ENCODE measurements at places on chromosomes 6 and 20.

DNA sequence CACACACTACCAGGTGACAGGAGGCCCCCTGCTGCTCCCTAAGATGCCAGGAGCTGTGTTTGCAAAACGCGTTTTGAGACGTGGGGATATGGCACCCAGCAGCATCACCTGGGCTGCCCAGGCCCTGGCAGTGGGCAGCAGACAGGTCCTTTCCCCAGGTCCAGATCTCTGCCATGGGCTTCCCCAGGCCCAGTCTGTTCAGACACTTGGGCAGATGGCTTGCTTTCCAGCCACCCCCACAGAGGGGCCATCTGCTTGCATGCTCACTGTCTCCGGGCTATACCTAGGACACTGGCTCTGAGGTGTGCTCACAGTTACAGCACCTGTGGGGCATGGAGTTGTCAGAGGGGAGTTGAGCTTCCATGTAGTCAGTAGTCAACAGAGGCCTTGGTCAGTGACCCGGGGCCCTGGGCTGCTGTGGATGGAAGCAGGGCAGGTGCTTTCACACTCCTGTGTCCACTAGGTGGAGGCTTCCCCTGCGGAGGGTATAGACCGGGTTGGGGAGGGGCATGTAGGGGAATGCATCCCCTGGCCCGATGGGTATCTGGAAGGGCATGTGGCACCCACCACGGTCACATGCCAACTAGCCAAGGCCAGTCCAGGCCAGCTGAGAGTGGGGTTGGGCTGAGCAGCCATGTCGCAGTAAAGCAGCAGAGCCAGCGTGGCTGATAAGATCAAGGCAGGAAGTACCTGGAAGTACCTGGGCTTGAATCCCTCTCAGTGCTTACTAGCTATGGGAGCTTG, 185.4 kb upstream of the SLC24A3 start:
- no peak overlapping the region for H3K4me3 ChIP-seq
- DNase-seq: no peak
- H3K27me3 ChIP-seq: no peaks in the 10 kb centered on the region
- peaks cover 22% of the 10 kb centered on the region for H3K4me1 ChIP-seq

GRCh38 chr6:89239338-89239737, 22.2 kb upstream of the GABRR1 start:
- DNase-seq: no peak
- no peaks in the 10 kb centered on the region for H3K27me3 ChIP-seq
- H3K4me1 ChIP-seq: no peaks in the 10 kb centered on the region
- no peak overlapping the region for H3K27ac ChIP-seq

DNA sequence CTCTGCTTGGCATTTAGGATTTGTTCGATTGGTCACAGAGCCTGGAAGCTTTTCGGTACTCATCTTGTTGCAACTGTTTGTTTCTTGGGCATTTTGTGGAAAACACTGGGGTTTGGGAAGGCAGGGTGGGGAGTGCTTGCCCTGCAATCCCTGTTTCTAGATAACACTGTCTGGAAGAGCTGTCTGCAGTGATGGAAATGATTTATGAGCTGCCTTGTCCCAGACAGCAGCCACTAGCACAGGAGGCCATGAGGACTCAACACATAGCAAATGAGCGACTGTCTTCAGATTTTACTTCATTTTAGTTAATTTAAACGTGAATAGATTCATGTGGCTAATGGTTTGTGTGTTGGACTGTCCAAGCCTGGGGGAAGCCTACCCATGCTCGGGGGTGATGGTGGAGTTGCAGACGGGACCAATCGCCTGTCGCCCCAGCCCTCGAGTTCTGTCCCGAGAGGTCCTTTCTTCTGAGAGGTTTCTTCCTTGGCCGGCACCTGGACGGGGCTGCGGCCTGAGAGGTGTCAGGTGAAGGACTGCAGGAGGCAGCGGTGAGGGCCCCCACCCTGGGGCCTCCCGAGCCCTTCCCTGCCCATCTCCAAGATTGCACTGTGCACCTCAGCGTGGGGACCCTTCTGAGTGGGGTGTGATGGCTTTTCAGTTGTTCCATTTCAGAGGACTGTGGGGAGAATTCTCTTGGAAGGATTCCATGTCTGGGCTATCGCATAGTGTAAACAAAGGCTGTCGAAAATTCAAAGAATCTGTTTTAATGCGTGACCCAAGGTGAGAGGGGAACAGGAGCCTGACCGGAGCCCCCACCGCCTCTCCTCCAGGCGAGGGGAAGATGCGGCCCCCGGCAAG, 55.4 kb downstream of the SMOC2 start:
- no peak overlapping the region for H3K4me3 ChIP-seq
- no peaks in the 10 kb centered on the region for H3K36me3 ChIP-seq
- DNase-seq: no peak
- no peaks in the 10 kb centered on the region for H3K4me1 ChIP-seq
- no peak overlapping the region for H3K27ac ChIP-seq
- H3K27me3 ChIP-seq: no peaks in the 10 kb centered on the region

- DNase-seq: no peak
- no peaks in the 10 kb centered on the region for H3K36me3 ChIP-seq
- H3K4me3 ChIP-seq: no peak overlapping the region
- peaks cover 7% of the 10 kb centered on the region for H3K4me1 ChIP-seq
- no peaks in the 10 kb centered on the region for H3K27me3 ChIP-seq
- H3K27ac ChIP-seq: no peak overlapping the region
Measured at GRCh38 chr20:56656632-56657031, 27.5 kb downstream of the TFAP2C start.

- DNase-seq: no peak
- no peak overlapping the region for H3K4me3 ChIP-seq
- no peaks in the 10 kb centered on the region for H3K27me3 ChIP-seq
- H3K27ac ChIP-seq: no peak overlapping the region
Measured at GRCh38 chr6:12261502-12261901, 28.7 kb upstream of the EDN1 start.

- H3K27ac ChIP-seq: no peak overlapping the region
- H3K27me3 ChIP-seq: no peaks in the 10 kb centered on the region
- no peaks in the 10 kb centered on the region for H3K4me1 ChIP-seq
- no peak overlapping the region for H3K4me3 ChIP-seq
Measured at GRCh38 chr20:16030253-16030652, 543.0 kb downstream of the KIF16B start.

DNA sequence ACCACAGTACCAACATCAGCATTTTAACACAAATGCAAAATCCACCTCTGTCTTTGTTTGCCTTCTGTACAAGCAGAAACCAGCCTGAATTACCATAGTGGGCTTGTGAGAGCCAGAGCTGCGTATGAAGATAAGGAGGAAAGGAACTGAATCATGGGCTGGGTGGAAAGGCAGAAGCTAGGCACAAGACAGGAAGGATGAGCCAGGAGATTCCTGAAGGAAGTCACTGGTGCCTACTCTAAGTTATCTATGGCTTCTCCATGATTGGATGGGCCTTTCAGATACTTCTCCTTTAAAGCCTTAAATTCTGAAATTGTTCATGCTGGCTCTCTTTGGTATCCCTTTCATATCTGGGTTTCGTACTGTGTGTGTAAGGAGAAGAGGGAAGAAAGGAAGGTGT, 140.6 kb downstream of the LCA5 start:
- no peaks in the 10 kb centered on the region for H3K36me3 ChIP-seq
- no peak overlapping the region for H3K4me3 ChIP-seq
- H3K27ac ChIP-seq: no peak overlapping the region
- no peaks in the 10 kb centered on the region for H3K27me3 ChIP-seq

Measured in esophagus squamous epithelium (tissue), 5 donors.